ENCODE measurements at places on chromosomes 13 and 19. TPM values are rescaled to one million over a fixed set of nuclear protein-coding genes. Genes with fewer than 3 reads are reported as not detected.

GRCh38 chr19:9144920-9145319 is 4.7 kb downstream of the ZNF317 start:
- peaks cover 14% of the 10 kb centered on the region for H3K4me1 ChIP-seq
- no peaks in the 10 kb centered on the region for H3K27me3 ChIP-seq

The LINGO3 gene
- total RNA-seq: not detected

The DOHH gene
- total RNA-seq: 24.2 TPM

DNA sequence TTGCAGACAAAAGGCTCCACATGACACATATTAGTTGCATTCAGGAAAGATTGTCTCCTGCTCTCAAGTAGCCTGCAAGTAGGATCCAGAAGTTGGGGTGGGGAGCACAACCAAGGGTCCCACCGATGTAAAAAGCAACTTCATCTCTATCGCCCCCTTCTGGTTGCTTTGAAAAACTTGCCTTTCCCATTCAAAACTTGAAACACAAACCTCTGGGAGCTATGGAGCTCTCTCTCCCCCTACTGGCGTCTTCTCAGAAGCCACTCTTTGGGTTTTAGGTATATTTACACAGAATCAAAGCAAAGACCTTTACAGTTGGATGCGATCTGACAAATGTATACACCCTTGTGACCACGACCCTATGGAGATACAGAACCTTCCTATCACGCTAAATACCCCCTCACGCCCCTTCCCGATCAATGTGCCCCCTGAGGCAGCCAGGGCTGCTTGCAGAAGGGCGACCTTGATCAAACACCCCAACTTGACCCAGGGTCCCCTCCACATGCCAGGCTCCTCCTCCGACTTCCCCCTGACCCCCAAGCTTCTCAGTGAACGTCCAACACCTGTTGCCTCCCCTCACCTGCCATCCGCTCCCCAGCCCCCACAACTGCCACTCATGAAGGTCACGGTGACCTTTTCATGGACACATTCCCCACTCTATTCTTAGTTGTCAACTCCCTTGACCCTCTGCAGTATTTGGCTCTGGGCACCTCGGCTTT is 10.1 kb downstream of the NOSIP start:
- peaks cover 4% of the 10 kb centered on the region for H3K36me3 ChIP-seq
- no peak overlapping the region for H3K4me3 ChIP-seq
- no peak overlapping the region for H3K27ac ChIP-seq

DNA sequence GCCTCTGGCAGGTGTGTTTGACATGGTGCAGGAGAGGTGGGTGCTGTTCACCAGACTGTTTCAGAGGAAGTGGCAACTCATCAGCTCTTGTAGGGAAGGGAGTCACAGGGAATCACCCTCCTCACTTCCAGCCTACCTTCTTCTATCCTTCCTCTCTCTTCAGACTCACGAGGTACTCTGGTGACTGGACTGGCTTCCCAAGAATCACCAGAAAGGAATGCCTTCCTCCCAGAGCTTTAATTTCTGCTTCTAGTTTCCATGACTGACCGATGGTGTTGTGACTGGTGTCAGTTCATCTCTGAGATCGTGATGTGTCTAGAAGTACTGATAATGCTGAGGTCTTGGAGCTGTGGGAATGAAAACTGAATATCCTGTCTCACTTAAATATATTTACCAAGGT is 247.3 kb downstream of the KCTD12 start:
- peaks cover 10% of the 10 kb centered on the region for H3K4me1 ChIP-seq
- peak overlapping the region; percentile 56 for H3K27ac ChIP-seq
- no peaks in the 10 kb centered on the region for H3K36me3 ChIP-seq
- DNase-seq: no peak
- no peaks in the 10 kb centered on the region for H3K27me3 ChIP-seq

- H3K27me3 ChIP-seq: no peaks in the 10 kb centered on the region
- H3K4me1 ChIP-seq: no peaks in the 10 kb centered on the region
- H3K4me3 ChIP-seq: no peak overlapping the region
- no peaks in the 10 kb centered on the region for H3K36me3 ChIP-seq
- no peak overlapping the region for H3K27ac ChIP-seq
These were observed 119.7 kb upstream of the SPATA13 start for GRCh38 chr13:24040835-24041234.

The RNF225 gene
- not detected for total RNA-seq

The GPALPP1 gene
- total RNA-seq: 34.3 TPM

DNA sequence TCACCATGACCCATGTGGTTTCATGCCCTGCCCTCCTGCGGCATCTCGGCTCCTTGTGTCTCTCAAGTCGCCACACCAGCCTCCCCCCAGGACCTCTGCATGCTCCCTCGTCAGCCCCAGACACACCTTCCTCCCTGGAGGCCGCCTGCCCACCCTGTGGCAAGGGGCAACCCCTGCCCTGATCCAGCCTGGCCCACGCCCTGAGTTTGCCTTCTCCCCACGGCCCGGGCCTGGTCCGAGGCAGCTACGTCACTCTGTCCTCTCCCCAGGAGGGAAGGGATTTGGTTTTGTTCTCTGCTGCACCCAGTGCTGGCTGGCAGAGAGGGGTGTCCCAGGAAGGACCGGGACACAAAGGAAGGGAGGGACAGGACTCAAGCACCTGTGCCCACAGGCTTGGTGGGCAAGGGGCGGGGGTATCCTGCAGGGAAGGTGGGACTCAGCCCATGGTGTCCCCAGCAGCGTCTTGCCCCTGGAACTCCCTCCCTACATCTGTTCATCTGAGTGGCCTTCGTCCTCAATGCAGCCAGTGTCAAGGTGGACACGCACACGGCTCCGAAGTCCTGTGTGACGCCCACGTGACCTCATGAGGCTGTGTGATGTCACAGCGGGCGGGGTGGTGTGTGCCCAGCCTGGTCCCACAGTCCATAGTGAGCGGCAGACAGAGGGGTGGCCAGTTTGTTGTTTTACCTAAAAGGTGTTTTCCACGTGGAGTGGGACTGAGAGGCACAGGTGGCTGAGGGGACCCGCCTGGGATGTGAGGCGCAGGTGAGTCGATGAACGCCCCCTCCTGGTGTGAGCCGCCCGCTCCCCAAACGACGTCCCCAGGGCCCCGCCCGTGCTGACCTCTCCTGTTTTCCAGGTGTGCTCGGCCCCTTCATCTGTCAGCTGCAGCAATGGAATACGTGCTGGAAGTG is at the start of gene TEX29:
Gene TEX29 (plus strand): TSS at position 645 of the 914 bp plus-strand sequence. CDS start 249 bp downstream, at position 894.
- DNase-seq: no peak
- no peaks in the 10 kb centered on the region for H3K27me3 ChIP-seq
- no peaks in the 10 kb centered on the region for H3K4me1 ChIP-seq
- no peak within 1 kb of the TSS for H3K27ac ChIP-seq
- no peaks in the 10 kb centered on the region for H3K36me3 ChIP-seq
- H3K4me3 ChIP-seq: no peak within 1 kb of the TSS

The CERS1 gene
- total RNA-seq: 1.7 TPM

- no peak overlapping the region for H3K4me3 ChIP-seq
- H3K36me3 ChIP-seq: no peaks in the 10 kb centered on the region
- H3K27me3 ChIP-seq: no peaks in the 10 kb centered on the region
- DNase-seq: no peak
- no peak overlapping the region for H3K27ac ChIP-seq
These were observed 10.8 kb downstream of the TMEM38A start for GRCh38 chr19:16671652-16672274.

GRCh38 chr13:111915104-111915551 is 151.8 kb upstream of the SOX1 start:
- no peak for DNase-seq
- H3K27me3 ChIP-seq: no peaks in the 10 kb centered on the region
- no peaks in the 10 kb centered on the region for H3K4me1 ChIP-seq
- no peaks in the 10 kb centered on the region for H3K36me3 ChIP-seq
- no peak overlapping the region for H3K4me3 ChIP-seq

The CLDND2 gene
- not detected for total RNA-seq

- DNase-seq: no peak
- no peaks in the 10 kb centered on the region for H3K27me3 ChIP-seq
- H3K36me3 ChIP-seq: no peaks in the 10 kb centered on the region
- H3K27ac ChIP-seq: no peak overlapping the region
These were observed 716.2 kb upstream of the ARGLU1 start for GRCh38 chr13:107284173-107284572.

The U2AF2 gene
- 77.3 TPM for total RNA-seq

GRCh38 chr13:43815204-43815603 is 28.4 kb upstream of the ENOX1 start:
- no peaks in the 10 kb centered on the region for H3K36me3 ChIP-seq
- no peak overlapping the region for H3K27ac ChIP-seq
- H3K27me3 ChIP-seq: no peaks in the 10 kb centered on the region
- DNase-seq: no peak

- no peaks in the 10 kb centered on the region for H3K27me3 ChIP-seq
- H3K4me1 ChIP-seq: no peaks in the 10 kb centered on the region
- H3K27ac ChIP-seq: no peak overlapping the region
- peak overlapping the region; percentile 62 for H3K4me3 ChIP-seq
These were observed 70.5 kb upstream of the ZNF420 start for GRCh38 chr19:37007587-37008220.

- no peak overlapping the region for H3K27ac ChIP-seq
- no peak for DNase-seq
- no peaks in the 10 kb centered on the region for H3K27me3 ChIP-seq
- no peak overlapping the region for H3K4me3 ChIP-seq
These were observed 56.2 kb downstream of the RCBTB2 start for GRCh38 chr13:48476686-48477085.

DNA sequence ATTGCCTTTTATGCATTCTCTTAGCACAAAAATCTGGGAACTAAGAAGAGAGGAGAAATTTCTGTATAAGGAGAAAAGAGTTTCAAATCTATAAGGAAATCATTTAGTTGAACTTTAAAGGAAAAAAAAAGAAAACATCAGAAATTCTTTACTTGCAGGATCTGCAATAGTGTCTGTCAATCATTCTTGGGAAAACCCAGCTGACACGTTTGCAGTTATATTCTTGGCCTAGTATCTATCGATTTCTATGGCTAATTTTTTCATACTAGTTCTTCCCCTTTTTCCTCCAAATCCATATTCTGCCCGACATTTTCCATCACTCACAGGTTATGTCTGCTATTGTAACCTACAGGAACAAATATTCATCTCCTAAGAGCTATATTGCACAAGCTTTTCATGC is 160.7 kb downstream of the ABCC4 start:
- H3K27me3 ChIP-seq: no peaks in the 10 kb centered on the region
- no peaks in the 10 kb centered on the region for H3K36me3 ChIP-seq
- no peaks in the 10 kb centered on the region for H3K4me1 ChIP-seq
- no peak for DNase-seq
- no peak overlapping the region for H3K27ac ChIP-seq

DNA sequence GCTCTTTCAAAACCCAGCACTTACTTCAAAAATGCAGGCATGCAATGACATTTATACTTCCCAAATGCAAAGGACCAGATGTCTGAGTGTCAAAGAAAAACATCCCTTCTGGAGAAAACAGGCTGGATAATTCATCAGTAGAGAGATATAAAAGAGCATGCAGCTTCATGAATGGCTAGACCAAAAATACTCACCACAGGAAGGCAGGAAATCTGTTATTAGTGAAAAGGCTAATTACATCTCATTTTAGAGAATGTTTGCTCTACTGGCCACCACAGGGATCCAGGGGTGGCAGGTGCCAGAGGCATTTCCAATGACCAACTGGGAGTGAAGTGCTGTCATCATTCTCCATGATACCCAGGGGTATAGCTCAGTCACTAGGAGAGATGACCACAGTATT is 106.5 kb downstream of the LHFPL6 start:
- H3K36me3 ChIP-seq: no peaks in the 10 kb centered on the region
- no peaks in the 10 kb centered on the region for H3K4me1 ChIP-seq
- no peaks in the 10 kb centered on the region for H3K27me3 ChIP-seq
- no peak for DNase-seq

DNA sequence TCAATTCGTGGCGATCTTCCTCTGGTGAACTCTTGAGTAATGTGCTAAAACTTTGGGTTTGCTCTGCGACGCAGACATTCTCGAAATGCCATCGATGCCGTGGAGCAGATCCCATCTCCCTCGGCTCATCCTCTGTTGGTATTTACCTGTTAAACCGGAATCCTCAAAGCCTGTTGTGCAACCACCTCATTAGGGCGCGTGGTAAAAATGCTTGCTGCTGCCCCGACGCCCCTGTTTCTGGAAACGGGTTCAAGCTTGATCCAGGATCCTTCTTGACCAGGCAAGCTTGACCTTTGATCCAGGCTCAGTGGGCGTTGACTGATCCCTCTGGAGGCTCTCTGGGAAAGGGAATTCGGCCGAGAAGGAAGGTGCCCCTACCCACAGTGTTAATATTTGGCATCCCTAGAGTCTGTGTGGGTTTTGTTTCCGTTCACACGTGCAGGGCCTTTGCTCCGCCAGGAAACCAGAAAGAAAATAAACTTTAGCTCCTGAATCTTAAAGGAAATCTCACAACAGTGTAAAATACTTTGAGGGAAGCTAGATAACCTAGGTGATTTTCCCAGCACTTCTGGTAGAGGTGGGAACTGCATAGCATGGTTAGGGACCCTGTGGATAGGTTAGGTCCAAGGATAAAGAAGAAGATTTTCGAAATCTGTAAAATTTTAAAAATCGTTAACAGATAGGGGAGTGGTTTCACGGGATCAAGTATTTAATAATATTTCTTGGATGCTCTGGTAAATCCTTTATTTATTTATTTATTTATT is 1.1 kb downstream of the LSM14A start:
- H3K4me3 ChIP-seq: peak overlapping the region; percentile 89
- no peaks in the 10 kb centered on the region for H3K27me3 ChIP-seq
- H3K36me3 ChIP-seq: no peaks in the 10 kb centered on the region
- peaks cover 46% of the 10 kb centered on the region for H3K4me1 ChIP-seq
- DNase-seq: no peak

DNA sequence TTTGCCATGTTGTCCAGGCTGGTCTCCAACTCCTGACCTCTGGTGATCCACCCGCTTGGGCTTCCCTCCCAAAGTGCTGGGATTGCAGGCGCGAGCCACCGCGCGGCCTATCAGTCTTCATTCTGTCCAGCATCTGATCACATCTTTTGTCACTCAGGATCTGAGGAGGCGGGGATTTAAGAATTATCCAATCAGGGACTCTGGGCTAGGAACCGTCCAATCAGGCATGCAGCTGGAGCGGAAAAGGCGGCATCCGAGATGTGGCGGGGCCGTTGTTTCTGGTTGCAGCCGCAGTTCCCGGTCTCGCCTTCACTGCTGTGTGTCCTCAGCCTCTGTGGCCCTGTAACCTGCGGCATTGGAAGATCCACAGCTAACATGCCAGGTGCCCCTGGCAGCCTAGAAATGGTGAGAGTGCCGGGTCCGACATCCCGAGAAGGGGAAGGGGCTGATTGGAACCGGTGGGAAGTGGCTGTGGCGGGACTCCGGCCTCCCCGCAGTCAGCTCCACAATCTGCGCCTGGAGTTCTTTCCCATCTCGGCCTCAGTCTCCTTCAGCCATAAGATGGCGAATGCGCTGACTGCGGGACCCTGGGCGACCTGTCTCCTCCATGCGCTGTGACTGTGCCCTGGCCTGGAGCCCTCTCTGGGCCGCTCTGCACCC is at the start of gene ZNF729:
Gene ZNF729 (plus strand): TSS at position 291 of the 660 bp plus-strand sequence. CDS start 85 bp downstream, at position 376.
- no peaks in the 10 kb centered on the region for H3K4me1 ChIP-seq
- H3K27ac ChIP-seq: no peak within 1 kb of the TSS
- H3K27me3 ChIP-seq: no peaks in the 10 kb centered on the region
- H3K36me3 ChIP-seq: no peaks in the 10 kb centered on the region
- peak within 1 kb of the TSS; percentile 23 for H3K4me3 ChIP-seq
